Astrocyte of the cerebellum (primary cell): ENCODE measurements at places on chromosomes 13 and 19.

DNA sequence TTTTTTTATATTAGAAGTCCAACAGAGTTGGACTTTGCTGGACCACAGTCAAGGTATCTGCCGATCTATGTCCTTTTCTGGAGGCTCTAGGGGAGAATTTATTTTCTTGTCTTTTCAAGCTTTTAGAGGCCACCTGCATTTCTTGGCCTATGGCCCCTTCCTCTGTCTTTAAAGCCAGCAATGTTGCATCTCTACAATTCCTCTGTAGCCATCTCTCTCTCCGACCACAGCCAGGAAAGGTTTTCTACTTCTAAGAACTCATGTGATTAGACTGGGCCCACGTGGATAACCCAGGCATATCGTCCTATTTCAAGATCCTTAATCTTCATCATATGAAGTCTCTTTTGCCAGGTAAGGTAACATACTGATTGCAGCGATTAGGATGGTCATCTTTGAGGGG, 43.5 kb upstream of the RGCC start:
- DNase-seq = no peak

DNA sequence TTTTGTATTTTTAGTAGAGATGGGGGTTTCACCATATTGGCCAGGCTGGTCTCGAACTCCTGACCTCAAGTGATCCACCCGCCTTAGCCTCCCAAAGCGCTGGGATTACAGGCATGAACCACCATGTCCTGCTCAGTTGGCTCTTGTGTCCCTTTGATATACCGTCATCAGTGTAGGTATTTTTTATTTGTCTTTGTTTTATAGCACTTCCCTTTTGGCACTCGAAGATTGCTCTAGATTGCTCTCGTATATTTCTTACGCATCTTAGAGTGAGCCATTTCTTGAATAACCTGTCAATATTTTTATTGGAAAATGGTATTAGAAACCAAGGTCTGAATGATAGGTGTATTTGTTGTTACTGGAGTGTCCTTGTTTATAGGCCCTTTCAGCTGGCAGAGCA, 9.4 kb downstream of the SETDB2 start:
- DNase-seq = no peak

- no peak for DNase-seq
These were observed 30.3 kb downstream of the SHISA2 start for GRCh38 chr13:26021516-26021915.

DNA sequence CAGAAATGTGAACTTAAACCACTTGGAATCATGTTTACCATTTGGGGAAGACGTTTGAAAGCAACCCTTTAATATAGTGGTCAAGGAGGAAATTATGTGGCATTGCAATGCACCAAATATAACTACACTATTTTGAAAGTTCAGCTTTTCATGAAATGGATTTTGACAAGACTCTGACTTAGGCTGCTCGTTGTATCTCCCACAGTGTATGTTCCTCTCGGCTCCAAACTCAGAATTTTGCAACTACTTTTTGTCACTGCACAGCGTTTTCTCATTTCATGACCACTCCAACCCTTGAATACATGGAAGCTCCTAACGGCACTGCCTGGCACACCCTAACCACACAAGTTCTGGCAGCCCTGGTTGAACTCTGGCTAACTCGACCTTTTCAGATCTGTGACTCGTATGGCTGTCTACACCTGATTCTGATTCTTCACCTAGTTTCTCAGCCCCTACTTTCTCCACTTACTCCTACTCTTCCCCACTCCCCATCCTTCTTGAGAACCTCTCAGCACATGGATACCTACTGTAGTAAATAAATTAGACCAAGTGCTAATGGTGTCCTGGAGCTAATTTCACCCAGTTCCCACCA, 7.0 kb upstream of the POMP start:
- DNase-seq = no peak

DNA sequence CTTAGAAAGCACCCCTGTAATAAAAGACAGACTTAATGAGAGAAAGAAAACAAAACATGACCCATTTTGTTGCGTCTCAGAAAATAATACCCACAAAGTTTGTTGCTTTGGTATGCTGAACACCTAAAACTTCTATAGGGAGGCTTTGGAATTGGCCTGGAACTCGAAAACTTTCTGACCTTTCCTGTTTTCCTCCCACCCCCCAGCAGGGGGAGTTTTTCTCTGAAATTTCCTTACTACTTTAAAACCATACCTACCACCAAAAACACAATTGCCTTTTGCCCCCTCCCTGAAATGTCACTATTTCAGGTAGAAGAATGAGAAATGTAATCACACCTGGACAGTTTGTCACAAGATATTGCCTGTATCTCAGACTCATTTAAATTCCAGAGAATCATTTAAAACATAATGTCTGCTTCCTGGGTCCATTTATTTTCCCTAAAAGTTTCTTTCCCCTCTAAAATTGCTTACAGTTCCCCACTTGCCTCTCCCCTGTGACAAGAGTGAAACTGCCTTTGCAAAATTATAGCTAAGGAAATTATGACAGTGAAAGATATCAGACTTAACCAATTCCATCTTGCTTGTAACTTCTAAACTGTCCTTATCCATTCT, 2700.2 kb downstream of the PCDH9 start:
- DNase-seq = no peak

DNA sequence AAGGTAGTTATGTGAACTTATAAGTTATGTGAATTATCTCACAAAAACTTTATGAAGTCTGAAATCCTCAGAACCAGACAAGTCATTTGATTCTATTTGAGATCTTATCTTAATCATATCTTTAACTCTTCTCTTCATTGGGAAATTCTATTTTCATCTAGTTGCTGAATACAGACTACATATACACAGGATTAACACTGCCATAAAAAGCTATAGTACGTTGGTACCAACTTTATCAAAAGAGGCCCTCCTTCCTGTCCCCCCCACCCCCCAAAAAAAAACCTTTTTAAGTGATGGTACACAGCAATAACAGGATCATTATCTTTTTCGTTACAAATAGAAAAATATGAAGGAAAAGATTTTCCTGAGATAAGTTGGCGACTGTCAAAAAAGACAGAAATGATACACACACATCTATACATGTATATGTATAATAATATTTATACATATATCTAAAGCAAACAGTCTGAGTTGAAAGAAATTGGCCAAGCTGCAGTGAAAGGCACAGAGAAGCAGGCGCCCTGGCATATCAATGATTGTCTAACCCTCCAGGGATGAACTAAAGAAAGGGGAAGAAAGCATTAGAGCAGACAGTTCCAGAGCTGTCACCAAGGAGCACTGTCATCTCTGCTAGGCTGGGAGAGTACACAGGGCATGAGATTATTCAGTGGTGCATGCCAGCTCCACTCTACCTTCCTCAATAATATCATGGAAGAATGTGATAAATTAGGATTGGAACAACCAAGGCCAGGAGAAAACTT, 116.7 kb downstream of the KLF12 start:
- no peak for DNase-seq

DNA sequence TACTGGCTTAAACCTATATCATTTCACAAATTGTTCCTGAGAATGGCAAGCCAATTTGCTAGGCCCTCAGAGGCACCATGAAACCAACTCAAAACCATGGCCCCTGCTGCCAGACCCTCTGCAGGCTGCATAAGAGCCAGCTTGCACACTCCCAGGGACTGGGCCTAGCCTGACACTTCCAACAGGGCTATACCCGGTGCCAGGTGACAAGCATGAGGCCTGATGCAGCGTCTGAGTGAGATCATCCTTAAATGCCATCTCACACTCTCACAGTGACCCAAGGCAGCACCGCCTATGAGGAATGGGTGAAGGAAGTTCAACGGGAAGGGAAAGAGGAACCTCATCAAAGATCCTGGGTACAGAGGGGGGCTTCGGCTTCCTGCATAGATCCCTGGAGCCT, 65.6 kb downstream of the C13orf42 start:
- no peak for DNase-seq

DNA sequence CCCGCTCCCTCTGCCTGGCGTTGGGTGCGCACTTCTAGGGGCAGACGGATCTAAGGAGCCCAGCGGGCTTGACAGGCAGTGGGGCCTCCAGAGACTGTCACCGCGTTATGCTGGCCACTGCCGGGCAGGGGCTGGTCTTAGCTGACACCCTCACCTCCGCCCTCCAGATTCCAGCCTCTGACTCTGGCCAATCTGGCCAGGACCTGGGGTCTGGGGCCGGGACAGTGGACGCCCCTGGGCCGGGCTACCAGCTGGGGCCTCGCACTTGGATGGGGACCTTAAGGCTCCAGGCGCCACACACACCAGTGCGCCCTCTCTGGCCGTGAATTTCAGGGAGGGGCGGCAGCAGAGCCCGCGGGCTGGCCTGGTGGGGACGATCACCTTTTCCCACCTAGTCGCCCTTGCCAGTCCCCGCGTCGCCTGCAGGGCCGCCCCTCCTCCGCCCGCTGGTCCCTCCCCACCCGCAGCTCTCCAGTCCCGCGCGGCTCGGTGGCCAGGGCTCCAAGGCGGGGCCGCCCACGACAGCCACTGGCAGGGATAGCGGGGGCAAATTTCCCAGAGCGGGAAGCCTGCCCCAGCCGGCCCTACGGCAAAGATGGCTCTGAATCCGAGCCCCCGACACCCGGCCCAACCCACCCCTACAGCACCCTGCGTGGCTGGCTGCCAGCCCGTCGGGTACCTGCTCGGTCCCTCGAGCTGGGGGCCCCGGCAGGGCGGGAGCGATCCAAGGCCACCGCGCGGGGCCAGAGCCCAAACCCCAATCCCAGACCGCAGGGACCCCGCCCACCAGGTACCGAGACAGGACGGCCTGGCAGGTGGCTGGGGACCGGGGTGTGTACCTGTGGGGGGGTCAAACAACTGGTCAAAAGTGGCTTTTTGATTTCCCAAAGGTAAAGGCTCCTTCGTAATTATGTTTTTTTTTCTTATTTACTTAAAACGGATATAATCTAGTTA, 6.1 kb upstream of the ZNF98 start:
- DNase-seq = no peak

- no peak for DNase-seq
These were observed 68.8 kb downstream of the ARHGEF7 start for GRCh38 chr13:111183959-111184358.

DNA sequence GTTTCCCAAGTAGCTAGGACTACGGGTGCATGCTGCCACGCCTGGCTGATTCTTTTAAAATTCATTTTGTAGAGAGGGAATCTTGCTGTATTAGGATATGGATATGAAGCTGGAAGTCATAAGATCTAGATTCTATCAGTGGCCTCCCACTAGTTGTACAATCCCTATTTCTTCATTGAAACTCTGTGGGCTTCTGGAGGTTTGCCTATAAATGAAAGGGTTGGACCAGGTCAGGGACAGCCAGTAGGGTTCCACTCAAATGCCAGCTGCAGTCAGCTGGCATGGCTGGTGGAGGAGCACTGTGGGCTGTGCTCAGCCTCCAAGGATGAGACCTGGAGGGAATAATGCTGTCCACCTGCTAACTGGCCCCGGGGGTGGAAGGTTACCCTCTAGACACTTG, 110.2 kb upstream of the GJB6 start:
- no peak for DNase-seq

GRCh38 chr13:43222086-43222485, 198.7 kb downstream of the DNAJC15 start:
- no peak for DNase-seq

GRCh38 chr13:27259831-27260230, 8.5 kb downstream of the RPL21 start:
- no peak for DNase-seq

- DNase-seq = no peak
These were observed 11.8 kb downstream of the COL4A2 start for GRCh38 chr13:110318920-110319319.

- no peak for DNase-seq
These were observed 82.2 kb downstream of the ATP11A start for GRCh38 chr13:112771877-112772538.

- DNase-seq = no peak
These were observed 17.4 kb downstream of the RB1 start for GRCh38 chr13:48320891-48321510.

DNA sequence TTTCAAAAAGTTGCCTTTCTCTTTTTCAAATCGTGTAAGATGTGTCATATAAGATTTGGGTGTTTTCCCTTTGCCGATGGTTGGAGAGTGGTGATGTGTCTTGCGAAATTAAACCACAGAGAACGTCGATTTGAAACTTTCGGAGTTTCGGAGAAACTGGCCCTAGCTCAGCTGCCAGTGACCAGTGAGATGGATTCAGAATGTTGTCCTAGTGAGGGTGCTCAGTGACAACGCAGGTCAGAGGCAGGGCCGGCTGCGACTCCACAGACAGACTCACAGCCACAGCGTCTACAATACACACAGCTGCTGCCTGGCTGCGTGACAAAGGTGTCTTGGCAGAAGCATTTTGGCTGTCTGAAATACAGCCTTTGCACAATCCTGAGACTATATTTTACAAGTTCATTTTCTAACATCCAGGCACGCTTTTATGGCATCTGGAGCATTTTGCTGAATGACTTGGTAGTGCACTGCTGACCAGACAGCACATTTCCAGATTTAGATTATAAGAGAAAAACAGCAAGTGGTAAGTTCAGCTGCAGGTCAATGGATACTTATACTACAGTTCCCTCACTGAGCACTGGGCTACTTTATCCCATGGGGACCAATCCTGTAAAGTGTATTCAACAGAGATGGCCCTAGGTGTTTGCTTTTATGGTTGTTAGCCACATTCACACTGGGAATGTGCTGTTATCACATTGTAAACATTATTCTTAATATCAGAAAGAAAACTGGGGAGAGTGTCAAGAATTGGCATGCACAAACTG, 207.5 kb downstream of the KCNRG start:
- DNase-seq = peak; percentile 59

GRCh38 chr19:54654447-54655321, 8.1 kb upstream of the LILRB4 start:
- DNase-seq = no peak

DNA sequence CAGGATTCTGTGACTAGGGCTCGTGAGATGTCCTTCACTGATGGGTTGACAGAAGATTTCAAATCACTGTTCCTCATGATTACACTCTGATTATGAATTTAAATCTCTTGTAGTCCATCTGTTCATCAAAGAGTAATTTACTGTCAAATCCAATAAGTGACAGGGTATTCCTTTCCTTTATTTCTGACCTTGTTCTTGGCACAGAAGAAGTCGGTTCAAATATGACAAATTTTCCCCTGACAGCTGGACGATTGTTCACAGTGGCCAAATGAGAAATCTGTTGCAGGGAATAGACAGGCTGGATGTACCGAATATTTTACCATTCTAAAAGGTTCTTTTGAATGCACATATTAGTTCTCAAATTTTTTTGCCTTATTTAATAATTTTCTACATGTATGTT, 767.3 kb upstream of the GPC6 start:
- no peak for DNase-seq

DNA sequence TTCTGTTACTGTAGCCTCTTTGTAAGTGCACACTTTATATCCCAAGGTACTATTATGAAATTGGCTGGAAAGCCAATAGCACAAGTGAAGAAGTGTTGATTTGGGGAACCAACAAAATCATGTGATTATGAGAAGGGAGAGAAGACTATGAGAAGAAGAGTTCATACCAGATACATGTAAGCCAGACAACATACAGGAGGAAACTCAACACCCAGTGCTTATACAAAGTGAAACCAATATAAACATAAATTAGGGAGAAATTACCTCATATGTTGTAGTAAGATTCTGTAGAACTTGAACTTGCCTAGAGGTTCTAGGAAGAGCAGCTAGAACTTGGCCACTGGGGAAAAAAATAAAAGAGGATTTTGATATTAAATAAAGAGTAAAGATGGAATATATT, 17.4 kb downstream of the CPB2 start:
- no peak for DNase-seq

GRCh38 chr13:46229251-46229650, 17.5 kb downstream of the LRRC63 start:
- no peak for DNase-seq
